ENCODE measurements at places on chromosomes 12 and 14.

- DNase-seq, result no peak
Observed at GRCh38 chr14:23345987-23346692, 6.5 kb downstream of the SLC22A17 start.

- DNase-seq, result no peak
Observed at GRCh38 chr14:64804754-64805260, 74.9 kb downstream of the SPTB start.

DNA sequence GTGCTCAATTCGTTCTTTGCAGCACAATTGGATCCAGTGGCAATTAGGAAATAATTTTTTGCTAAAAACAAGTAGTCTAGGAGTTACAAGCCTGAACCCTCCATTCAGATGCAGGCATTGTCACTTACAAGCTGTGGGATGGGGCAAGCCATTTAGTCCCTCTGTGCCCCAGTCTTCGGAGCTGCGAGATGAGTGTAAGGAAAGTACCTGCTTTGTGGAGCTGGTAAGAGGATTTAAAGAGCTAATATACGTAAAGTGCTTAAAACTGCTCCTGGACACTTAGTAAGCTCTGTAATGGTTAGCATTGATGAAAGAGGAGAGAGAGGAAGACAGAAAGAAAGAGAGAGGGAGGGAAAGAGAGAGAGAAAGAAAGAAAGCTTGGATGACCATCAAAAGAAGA is 112.5 kb downstream of the LGMN start:
- DNase-seq, result no peak

- no peak for DNase-seq
Observed at GRCh38 chr12:116282371-116283286, 5.1 kb upstream of the MED13L start.

GRCh38 chr12:122079033-122079531 is 526 bp downstream of the MLXIP start:
- DNase-seq, result no peak

DNA sequence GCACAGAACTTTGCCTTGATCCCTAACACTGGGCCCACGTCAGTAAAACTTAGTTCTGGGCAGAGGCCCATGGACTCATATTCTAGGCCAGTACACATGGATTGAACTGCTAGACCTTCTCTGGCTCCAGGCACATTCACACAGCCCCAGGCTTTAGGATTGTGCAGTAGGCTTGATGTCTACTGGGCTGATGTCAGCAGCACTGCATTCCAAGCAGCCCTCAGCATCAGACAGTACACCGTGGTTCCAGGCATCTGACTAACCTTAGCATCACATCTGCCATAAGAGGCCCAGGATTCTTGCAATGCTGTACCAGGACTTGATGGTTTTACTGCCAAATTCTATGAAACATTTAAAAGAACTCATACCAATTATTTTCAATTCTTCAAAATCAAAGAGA is 301.9 kb downstream of the CCER1 start:
- no peak for DNase-seq

DNA sequence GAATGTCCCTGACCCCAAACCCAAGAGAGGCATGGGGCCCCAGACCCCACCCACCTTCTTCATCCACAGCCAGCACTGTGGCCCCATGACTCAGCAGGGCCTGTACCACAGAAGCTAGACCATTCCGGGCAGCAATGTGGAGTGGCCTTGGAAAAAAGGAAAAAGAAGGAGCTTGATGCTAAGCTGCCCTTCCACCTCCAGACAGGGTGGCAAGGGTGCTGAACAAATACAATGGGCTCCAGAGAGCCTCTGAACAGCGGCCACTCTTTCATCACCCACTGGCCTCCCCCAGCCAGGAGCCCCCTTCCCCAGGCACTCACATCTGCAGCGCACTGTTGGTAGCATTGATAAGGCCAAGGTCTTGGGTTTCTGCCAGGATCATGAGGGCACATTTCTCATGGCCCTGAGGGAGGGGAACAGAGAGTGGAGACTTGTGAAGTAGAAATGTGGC is 13.9 kb downstream of the SLC39A5 start:
- DNase-seq, result no peak

DNA sequence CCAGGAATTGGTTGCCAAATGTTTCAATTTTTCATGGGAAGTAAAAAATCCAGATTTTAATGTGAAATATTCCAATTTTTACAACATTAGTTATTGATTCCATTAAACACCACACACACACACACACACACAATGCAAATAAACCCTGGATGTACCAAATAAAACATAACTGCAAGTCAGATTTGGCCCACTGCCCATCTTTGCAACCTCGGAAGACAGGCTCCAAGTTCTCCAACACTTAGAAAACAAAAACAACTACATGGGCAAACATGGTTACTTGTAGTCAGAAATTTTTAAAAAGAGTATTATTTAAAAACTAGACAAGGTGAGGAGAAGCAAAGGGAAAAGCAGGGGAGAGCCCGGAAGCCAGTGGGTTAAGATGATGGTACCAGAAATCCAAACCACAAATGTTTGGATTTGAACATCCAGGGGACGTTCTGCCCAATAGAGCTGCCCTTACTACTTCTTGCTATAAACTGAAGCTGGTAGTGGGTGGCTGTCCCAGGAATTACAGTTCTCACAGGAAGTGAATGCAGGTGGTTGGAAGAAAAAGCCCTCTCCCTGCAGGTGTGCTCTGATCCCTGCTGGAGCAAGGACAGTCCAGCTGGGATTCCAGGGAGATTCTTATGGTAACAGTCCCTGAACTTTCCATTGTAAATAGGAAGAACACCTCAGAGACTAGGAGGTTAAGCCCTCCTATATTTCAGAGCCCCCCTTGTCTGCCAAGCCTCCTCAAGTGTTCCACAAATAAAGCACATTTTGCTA is 111.7 kb downstream of the SLC25A21 start:
- no peak for DNase-seq

- DNase-seq, result no peak
Observed at GRCh38 chr14:64702493-64703394, 1.5 kb upstream of the PLEKHG3 start.

All from stimulated activated CD8-positive, alpha-beta memory T cell treated with anti-CD3 and anti-CD28 coated beads, Interleukin-7, amount 100 ng/mL, for 1 hour (primary cell).